ENCODE measurements at places on chromosomes 6 and 20.

DNA sequence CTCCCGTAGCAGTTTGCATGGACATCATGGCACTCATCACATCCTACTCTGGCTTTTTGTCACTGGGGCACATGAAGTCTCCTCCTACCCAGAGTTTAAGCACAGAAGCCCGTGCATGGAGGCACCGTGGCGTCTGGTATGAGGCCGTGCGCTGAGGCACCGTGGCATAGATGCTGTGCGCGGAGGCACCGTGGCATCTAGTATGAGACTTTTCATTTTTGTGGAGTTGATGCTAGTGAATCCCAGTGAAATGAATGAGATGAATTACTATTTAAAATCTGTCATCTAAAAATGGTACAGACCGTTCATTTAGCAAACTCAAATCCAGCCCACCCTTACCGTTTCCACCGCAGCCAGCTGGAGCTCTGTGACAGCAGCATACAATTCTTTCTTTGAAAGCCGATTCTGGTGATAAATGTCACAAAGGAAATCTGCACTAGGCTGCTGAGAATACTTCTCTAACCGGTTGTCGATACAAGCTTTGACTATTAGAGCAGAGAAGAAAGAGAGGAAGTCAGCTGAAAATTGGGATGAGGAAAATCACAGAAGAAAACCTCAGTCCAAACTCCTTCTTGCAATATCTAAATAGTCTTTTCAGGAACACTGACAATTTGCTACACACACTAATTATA lies 11.3 kb downstream of the CYP24A1 start:
- DNase-seq: no peak

- no peak for DNase-seq
These were observed 117.6 kb downstream of the JPH2 start for GRCh38 chr20:44069203-44070011.

GRCh38 chr20:49556621-49557020 lies 11.3 kb downstream of the PTGIS start:
- DNase-seq: no peak

DNA sequence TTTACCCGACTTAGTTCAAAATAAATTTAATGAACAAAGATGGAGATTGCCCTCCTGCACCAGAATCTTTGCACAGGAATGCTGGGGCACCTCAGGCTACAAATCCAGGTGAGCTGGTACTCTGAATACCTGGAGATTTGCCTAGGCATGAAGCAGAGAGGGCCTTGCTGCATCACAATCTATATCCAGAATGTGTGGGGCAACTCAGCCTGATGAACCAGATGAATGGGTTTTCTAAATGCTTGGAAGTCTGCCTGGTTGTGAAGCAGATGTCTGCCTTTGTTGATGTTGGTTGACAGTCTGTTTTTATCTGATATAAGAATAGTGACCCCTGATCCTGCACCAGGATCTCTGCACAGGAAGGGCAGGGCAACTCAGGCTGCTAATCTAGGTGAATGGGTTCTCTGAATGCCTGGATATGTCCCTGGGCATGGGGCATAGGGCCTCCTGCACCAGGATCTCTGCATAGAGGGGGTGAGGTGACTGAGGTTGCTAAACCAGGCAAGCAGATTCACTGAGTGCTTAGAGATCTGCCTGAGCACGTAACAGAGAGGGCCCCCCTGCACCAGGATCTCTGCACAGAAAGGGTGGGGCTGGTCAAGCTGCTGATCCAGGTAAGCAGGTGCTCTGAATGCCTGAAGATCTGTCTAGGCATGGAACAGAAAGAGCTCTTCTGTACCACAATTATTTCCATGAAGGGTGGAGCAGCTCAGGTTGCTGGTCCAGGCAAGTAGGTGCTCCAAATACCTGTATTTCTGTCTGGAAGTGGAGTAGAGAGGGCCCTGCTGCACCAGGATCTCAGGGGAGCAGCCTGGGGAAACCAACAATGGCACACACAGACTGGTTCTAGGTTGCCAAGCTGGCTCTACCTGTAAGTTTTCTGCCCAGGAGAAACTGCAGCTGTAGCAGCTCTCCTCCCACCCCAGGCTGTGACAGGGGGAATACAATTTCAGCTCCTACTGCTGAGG lies 437.5 kb downstream of the MMUT start:
- no peak for DNase-seq

DNA sequence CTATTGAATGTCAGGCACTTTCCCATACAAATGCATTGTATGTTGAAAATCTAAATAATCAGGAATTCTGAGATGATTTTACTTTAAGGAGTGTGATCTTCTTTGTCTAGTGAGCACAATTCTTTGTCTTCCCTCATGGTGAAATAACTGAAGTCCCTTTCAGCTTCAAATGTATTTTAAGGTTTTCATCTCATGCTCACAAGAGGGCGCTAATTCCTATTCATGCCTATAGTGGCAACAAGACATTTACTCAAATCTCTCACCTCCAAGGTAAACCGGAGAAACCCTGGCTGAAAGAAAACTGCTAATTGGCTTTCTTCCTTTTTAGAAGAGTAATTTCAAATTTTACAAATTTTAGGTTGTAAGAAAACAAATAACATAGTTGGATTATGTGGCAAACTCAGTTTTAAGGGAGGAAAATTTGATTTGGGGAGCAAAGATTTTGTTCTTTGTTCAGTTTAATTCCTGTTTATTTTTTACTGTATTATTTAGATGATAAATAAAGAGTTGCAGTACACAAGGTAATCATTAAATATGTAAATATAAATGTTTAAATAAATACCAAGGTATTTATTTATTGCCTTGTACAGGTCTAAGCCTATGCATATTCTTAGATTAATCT lies 69.1 kb downstream of the SLC35F1 start:
- no peak for DNase-seq

GRCh38 chr6:75349262-75349984 lies 64.8 kb upstream of the TMEM30A start:
- DNase-seq: no peak

- DNase-seq: no peak
These were observed 66.6 kb downstream of the CLVS2 start for GRCh38 chr6:123062670-123063069.

DNA sequence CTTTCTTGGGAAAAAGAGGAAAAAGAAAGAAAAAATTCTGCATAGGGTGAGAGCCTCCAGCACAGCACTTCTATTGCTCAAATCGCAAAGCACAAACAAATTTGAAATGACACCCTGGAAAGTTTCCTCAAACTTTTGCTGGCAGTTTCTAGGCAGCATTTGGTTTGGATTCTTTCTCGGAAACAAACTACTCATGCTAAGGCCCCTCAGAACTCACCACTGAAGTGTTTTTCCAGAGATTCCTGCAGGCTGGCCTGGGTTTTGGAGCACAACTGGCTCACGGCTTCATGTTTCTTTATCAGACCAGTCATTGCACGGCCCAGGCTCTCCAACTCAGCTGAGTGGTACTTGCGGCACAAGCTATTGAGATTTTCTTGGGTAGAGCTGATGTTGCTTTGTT lies 237.8 kb downstream of the SYNE1 start:
- DNase-seq: no peak

DNA sequence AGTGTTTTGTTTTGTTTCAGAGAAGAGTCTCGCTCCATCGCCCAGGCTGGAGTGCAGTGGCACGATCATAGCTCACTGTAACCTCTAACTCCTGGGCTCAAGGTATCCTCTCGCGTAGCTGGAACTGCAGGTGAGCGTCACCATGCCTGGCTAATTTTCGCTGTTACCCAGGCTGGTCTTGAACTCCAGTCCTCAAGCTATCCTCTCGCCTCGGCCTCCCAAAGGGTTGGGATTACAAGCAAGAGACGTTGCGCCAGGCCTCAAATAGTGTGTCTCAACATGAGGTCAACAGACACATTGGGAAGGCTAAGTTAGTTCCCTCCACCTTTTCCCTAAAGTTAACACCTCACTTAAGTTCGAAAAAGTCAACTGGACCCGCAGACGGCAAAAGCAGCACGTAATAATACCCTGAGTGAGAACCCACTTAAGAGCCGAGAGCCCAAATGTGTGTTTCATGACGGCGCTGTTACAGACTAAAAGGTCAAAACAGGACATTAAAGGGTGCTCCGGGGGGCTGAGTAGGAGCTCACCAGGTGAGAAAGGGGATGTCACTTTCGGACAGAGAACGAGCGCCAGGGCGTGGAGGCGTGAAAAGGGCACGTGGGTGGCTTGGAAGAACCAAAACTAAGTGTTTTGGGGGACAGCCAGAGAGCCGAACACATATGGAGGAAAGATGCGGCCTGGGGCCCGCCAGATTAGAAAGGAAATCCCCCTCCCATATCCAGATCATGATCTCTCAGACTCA lies 499 bp downstream of the TTI1 start:
- DNase-seq: no peak

- DNase-seq: no peak
These were observed 75.8 kb downstream of the GJA10 start for GRCh38 chr6:89970072-89970471.

DNA sequence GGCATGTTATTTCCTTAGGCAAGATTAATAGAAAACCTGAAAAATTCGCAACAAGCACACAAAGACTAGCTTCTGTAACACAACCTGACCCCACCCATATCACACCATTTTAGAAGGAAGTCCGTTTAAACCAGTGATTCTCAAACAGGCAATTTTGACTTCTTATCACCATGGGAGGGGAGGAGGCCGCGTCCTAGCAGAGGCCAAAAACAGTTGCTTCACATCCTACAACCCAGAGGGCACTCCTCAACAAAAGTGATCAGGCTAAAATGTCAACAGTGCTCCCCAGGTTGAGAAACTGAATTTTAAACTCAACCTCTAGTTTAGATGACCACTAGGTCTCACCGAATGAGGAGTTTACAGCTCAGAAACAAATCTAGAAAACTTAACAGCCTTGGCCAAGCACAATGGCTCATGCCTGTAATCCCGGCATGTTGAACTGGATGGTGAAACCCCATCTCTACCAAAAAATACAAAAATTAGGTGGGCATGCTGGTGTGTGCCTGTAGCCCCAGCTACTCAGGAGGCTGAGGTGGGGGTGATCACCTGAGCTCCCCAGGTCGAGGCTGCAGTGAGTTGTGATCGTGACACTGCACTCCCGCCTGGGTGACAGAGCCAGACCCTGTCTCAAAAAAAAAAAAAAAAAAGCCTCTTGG lies 3.4 kb downstream of the SNX5 start:
- DNase-seq: no peak

DNA sequence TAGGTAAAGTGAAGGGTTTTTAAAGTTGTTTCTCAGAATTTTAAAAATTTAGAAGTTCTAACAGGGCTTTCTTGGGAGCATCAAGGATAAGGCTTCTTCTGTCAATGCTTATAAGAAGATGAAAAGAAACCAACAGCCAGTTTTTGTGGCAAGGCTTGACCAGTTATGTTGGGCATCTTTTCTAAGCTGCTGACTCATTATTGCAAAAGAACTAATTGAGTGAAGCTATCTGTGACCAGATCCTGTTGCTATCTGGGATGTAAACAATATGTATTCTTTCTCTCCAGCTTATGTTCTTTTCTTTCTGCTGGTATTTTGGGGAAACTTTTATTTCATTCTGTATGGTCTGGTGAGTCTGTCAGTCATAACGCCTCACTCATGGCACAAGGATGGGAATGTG lies 643.8 kb downstream of the HDGFL1 start:
- DNase-seq: no peak

GRCh38 chr6:124203812-124204167 lies 400.1 kb downstream of the NKAIN2 start:
- DNase-seq: no peak

- DNase-seq: no peak
These were observed 130.2 kb upstream of the SSTR4 start for GRCh38 chr20:22904905-22905304.

DNA sequence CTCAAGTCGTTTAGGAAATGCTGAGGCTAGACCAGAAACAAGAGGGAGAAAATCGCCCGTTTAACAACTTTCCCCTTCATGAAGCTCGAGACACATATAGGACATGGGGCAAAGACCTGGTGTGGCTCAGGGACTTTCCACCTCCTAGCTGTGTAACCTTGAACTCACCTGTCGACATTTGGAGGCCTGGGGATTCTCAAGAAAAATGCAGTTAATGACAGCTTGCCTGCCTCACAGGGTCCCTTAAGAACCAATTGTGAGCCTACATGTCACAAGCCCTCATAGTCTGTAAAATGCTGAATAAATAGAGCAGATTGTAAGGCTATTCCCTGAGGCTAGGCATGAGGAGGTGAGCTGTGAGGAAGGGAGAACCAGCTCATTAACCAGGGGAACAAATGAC lies 35.1 kb downstream of the MGME1 start:
- DNase-seq: no peak

GRCh38 chr20:25000268-25000801 lies 7.8 kb upstream of the APMAP start:
- no peak for DNase-seq

DNA sequence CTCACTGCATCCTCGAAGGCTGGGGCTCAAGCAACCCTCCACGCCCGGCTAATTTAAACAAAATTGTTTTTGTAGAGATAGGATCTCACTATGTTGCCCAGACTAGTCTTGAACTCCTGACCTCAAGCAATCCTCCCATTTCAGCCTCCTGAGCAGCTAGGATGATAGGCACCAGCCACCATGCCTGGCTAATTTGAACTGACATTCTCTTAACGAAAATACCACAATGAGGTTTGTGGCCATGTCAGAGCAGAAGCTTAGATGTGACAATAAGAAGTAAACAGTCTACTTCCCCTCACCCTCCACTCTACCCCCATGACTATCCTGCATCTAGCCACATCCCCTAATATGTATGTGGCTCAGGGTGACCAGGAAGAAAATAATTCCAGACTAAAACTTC lies 74.8 kb upstream of the PLCB4 start:
- DNase-seq: no peak

DNA sequence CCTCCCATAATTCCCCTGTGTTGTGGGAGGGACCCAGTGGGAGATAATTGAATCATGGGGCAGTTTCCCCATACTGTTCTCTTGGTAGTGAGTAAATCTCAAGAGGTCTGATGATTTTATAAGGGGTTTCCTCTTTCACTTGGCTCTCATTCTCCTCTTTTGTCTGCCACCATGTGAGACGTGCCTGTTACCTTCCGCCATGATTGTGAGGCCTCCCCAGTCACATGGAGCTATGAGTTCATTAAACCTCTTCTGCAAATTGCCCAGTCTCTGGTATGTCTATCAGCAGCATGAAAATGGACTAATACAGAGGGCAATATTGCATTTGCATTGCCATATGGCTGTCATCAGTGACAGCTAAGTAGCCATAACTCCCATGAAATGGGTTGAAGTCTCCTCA lies 63.2 kb downstream of the ZNF217 start:
- no peak for DNase-seq

GRCh38 chr6:47701363-47701762 lies 3.0 kb downstream of the ADGRF4 start:
- no peak for DNase-seq

DNA sequence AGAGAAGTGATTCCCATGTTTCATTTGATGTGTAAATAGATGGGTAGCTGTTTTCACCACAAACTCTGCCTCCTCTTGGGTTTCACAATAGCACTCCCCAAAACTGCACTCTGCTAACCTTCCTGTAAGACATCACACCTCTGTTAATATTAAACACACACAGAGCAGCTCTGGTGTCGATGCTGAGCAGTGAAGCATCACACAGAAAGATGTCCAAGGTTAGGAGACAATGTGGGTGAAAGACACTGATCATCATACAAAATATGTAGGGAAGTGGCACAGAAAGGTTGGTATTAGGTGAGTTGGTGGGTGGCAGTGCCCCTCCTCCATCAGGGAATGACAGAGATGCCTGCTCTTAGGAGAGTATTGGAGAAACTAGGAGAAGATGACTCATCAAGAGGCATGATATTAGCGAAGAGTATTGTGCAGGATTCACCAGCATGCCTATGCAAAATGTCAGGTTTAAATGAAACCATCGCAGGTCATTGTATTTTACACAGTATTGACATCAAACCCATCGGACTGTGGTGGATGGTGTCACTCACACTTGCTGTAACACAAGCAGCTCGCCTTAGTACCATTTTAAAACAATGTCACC lies 199.7 kb downstream of the TBXT start:
- DNase-seq: no peak
